ENCODE measurements at places on chromosomes 4 and X.

- no peak for DNase-seq
Observed at GRCh38 chr4:147944249-147944648, 212.4 kb downstream of the ARHGAP10 start.

- DNase-seq: no peak
Observed at GRCh38 chr4:16582526-16582925, 315.9 kb downstream of the LDB2 start.

DNA sequence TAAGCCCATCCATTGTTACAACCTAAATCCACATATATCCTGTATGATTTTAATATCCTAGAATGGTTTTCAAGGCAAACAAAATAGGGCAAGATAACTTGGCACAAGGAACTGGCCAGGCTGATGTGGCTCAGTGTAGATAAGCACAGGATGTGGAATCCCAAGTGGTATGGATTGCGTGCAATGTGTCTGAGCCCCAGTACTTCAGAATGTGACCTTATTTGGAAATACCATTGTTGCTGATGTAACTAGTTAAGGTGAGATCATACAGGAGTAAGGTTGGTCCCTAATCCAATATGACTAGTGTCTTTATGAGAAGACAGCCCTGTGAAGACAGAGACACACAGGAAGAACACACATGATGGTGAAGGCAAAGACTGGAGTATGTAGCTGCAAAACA, 72.4 kb downstream of the IL21 start:
- DNase-seq: no peak

GRCh38 chr4:103904123-103904522, 184.3 kb upstream of the TACR3 start:
- no peak for DNase-seq

DNA sequence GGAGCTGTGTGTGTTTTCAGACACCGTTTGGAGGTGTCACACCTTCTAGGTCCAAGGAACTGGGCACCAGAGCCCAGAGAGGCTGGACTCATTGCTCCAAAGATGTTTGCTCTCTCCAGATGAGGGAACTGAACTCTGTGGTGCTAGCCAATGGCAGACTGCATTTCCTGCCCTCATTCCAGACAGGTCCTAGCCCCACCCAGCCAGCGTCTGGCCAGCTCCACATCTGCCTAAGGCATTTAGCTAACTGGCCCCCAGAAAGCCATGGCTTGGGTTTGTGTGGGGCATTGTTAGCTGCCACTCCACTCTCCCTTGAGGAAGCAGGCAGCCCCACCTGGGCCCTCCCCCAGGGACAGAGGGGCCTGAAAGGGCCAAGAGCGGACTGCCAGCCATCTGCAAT, 11.4 kb downstream of the FGD1 start:
- no peak for DNase-seq
